ENCODE measurements at places on chromosomes 6 and 20.

- DNase-seq: no peak
Observed at GRCh38 chr6:15096894-15097837, 148.7 kb upstream of the JARID2 start.

DNA sequence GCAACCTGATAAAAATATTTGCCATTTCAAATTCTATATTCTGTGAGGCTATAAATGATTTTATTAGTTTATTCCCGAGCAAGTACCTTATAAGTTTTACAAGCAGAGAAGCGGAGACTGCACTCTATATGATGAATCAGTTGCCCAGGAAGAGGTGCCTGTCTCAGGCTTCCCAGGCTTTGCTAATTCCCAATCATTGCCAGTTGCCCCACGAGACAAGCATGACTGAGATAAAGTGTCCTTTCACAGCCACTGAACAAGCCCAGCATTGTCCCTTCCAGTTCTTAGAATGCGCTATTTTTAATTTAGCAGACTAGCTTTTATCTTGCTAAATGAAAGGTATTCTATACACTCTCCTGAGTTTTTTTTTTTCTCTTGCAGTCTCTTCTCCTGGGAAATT, 260.7 kb downstream of the ALDH8A1 start:
- no peak for DNase-seq

GRCh38 chr20:34110745-34111641, 1.1 kb downstream of the EIF2S2 start:
- DNase-seq: peak; percentile 2

- no peak for DNase-seq
Observed at GRCh38 chr6:101703311-101703710, 309.8 kb downstream of the GRIK2 start.

Data from stimulated activated CD8-positive, alpha-beta memory T cell treated with anti-CD3 and anti-CD28 coated beads, Interleukin-12 subunit alpha, Interleukin-12 subunit beta, amount 100 ng/mL, for 1 hour (primary cell).